ENCODE measurements at places on chromosomes 3 and 15.

- DNase-seq: no peak
These were observed 45.1 kb downstream of the PTPN23 start for GRCh38 chr3:47425959-47426358.

DNA sequence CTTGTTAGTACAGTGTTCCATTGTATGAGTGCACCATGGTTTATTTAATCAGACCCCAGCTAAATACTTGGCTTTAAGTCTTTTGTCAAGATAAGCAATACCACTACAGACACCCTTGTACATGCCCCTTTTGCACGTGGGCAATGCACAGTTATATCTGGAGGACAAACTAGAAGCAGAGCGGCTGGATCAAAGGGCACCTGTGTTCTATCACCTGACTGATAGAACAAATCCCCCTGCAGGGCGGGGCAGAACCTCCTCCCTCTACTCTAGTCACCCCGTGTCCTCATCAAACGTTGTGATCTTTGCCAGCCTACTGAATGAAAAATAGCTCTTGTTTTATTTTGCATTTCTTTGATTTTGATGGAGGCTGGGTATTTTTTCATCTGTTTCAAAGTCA, 314.9 kb downstream of the TLE3 start:
- no peak for DNase-seq

DNA sequence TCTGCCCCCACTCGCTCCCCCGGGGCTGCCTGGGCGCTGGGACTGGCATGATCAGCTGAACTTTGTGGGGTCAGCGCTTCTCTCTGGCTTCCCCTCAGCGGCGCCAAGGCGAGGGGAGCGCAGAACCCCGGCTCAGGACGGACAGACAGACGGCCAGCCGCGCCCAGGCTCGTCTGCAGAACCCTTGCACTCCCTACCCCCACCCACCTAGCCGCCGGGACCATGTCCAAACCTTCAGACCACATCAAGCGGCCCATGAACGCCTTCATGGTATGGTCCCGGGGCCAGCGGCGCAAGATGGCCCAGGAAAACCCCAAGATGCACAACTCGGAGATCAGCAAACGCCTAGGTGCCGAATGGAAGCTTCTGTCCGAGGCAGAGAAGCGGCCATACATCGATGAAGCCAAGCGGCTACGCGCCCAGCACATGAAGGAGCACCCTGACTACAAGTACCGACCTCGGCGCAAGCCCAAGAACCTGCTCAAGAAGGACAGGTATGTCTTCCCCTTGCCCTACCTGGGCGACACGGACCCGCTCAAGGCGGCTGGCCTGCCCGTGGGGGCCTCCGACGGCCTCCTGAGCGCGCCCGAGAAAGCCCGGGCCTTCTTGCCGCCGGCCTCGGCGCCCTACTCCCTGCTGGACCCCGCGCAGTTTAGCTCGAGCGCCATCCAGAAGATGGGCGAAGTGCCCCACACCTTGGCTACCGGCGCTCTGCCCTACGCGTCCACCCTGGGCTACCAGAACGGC, 621 bp downstream of the SOX14 start:
- no peak for DNase-seq

GRCh38 chr3:72310419-72311380, 525.8 kb upstream of the PROK2 start:
- DNase-seq: no peak

DNA sequence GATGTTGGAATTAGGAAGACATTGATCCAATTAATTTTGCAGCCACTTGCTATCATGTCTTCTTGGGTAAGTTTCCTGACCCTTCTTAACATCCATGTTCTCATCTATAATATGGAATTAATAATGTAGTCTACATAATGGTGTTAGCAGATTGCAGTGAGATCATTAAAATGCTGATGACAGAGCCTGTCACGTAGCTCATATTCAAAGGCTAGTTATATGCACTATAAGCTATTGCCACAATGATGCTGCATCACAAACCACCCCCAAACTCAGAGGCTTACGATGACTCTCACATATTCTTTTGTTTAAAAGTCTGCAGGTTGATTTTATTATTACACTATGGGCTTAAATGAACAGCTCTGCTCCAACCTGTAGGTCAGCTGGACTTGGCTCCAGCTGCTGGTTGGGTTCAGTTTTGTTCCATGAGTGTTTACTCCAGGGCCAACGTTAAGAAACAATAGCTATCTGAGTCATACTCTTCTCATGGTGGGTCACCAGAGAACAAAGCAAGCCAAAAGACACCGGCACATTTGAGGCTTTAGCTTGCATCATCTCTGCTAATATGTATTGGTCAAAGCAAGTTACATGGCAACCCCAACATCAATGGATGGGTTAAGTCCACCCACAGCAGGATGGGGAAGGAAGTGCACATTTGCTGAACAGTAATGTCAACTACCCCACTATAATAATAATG, 250.0 kb upstream of the SLCO3A1 start:
- no peak for DNase-seq

DNA sequence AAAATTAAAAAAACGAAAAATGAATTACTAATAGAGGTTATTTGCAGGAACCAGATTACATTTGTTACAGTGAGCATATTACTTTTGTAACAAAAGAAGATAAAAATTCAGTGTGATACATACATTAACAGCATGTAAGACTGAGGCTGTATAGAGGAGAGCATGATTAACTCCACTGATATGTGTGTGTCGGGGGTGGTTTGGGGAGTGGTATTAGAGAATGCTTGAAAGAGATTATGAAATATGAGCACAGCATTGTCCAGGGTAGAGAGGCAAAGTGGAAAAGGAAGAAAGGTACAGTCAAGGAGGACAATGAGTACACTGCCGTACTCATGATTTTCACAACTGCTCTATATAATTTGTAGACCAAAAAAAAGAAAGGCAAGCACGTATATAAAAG, 62.9 kb upstream of the LRRFIP2 start:
- no peak for DNase-seq

GRCh38 chr15:100768501-100768931, 111.1 kb upstream of the ALDH1A3 start:
- no peak for DNase-seq

DNA sequence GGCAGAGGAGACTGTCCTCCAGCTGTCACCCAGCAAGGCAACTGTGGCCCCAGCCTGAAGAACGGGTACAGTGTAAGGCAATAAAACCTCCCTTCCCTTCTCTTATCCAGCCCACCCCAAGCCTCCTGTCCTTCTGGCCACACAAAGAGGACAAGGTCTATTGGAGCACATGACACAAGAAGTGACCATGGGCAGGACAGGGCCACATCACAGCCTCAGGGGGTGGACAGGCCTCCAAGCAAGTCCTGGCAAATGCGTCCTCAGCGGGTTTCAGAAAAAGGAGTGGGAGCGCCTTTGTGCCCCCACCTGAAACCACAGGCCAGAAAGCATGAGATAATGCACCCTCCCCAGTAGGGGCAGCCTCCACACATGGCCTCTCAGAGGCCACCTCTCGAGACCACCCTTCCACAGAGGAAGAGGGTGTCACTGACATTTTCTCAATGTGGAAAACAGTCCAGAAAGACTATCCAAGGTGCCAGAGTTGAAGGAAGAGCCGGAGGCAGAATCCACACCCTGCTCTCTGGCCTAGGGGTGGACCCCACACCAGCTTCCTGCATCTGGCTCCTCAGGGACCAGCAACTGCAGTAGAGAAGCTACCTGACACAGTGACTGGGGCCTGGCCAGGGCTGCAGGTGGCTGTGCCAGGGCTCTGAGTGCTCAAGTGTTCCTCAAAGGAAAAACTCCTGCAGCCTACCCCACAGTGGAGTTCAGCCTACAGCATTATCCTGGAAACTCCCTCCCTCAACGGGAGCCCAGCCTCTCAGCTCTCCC, 43.9 kb downstream of the CCDC12 start:
- no peak for DNase-seq

GRCh38 chr3:148101061-148101460, 596.6 kb upstream of the AGTR1 start:
- no peak for DNase-seq

GRCh38 chr3:149224736-149225594, 3.3 kb upstream of the CP start:
- no peak for DNase-seq

GRCh38 chr3:45479621-45480035, 91.3 kb downstream of the LARS2 start:
- DNase-seq: no peak

- no peak for DNase-seq
These were observed 30.0 kb downstream of the SHQ1 start for GRCh38 chr3:72818092-72818773.

DNA sequence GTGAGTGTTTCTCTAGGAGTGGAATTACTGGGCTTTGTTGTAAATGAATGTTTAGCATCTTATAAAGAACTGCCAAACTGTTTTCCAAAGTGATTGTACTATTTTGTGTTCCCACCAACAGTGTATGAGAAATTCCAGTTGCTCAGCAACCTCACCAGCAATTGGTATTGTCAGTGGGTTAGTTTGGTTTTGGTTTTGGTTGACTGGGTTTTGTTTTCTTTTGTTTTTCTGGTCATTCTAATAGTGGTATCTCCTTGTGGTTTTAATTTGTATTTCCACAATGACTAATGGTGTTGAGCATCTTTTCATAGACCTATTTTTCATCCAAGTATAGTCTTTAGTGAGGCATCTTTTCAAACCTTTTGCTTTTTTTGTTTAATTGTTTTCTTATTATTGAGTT, 27.1 kb downstream of the FILIP1L start:
- DNase-seq: no peak

DNA sequence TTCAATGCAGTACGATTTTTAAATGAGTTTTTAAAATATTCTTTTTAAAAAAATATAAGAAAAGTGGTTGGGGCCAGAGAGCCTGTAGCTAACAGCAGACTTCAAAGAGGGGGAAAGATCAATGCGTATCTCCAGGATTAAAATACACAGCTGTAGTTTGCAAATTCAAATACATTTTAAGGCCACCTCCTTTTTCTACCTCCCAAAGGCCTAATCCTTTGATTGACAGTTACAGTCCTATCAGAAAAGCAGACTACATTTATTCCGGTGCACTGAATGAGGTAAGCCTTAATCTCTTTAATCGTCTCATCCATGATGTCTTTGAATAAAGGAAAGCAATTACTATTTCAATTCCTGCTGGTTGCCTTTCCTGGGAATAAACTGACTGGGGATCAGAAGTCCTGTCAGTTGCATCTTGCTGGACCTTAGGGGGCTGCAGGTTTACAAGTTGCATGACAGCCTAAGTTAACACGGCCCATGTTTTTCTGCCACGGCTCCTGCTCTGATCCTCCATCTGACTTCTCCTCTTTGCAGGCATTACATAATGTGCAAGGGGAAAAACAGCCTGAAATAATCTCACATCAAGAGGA, 51.7 kb downstream of the CADPS start:
- DNase-seq: no peak

- no peak for DNase-seq
These were observed 24.5 kb downstream of the MB21D2 start for GRCh38 chr3:192892981-192893700.

- no peak for DNase-seq
These were observed 3.6 kb upstream of the IMPDH2 start for GRCh38 chr3:49032646-49033304.

DNA sequence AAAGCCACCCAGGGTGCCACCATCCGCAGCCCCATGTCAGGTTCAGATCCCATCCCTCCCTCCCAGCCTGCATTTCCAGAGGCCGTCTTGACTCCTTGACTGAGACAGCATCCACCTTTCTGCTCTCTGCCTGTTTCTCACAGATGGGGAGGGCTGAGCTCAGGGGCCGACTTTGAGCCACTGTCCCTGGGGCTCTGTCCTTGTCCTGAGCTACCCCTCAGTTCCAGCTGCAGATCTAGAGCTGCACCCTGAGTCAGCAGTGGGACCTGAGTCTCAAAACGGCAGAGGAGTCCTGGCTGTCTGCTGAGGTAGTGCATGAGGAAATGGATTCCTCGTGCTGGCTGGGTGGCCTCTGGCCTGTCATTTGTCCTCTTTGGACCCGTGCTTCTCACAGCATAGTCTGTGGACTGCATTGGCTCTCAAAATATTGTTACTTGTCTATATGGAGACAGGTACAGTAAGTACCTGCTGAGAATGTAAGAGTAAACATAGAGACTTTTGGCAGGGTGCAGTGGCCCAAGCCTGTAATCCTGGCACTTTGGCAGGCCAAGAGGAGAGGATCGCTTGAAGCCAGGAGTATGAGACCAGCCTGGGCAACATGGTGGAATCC, 22.3 kb downstream of the RPLP1 start:
- DNase-seq: no peak
